ENCODE measurements at places on chromosomes 2 and 18.

- no peak for DNase-seq
These were observed 117.3 kb upstream of the ZFP36L2 start for GRCh38 chr2:43343573-43344304.

GRCh38 chr2:100820523-100821254 is 750 bp downstream of the NPAS2 start:
- DNase-seq = no peak

DNA sequence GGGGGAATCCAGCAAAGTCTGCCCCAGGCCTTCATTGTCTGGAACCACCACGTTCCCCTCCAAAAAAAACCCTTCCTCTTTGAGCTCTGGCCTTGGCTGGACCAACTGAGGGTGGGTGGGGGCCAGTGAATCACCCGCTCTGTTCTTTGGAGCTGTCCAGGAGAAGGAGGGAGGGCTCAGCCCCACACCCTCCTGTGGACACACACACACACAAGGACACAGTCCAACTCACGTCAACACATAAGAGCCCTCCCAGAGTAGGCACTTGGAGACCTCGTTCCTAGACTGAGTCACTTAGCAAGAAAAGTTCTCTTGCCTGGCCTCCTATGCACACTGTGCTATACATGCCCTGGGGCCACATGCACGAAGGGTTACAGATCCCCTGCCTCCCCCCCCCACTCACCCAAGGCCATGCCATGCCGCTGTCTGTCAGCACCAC is 1.2 kb upstream of the TNS1 start:
- no peak for DNase-seq

DNA sequence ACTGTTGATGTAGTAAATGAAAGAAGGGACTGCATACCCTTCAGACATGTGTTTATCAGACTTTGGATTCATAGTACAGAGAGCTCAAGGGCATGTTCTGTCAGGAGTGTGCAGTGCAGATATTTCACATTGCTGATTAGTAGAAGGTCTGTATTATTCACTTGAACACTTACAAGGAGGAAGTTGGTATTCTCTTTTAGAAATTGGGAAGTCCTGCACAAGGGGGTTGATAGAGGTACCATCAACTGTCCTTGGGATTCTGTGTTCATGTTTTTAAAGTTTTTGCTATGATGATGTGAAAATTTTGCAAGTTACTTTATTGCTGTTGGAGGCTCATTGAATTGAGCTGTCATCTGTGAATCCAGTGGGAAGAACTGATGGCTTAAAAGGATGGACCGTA is 6.7 kb downstream of the PSMD1 start:
- no peak for DNase-seq

- no peak for DNase-seq
These were observed 3.5 kb downstream of the CAPN14 start for GRCh38 chr2:31213601-31214443.

DNA sequence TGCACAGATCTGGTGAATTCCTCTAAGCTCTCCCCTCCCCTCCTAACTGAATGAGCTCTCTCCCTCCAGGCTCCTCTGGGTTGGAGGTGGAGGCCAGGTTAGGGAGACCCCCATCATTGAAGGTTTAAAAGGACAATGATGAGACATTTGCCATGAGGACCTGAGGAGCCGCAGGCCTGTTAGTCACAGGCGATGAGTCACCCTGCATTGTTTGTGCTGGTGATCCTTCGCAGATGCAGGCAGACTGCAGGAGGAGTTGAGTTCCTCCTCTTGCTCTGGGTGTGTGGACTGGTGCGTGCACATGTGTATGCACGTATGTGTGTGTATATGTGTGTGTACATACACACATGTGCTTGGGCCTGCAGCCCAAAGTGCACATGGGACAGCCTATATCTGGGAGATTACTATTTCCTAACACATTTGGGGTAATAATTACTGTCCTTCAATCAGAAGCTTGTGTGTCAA is 42.0 kb downstream of the MCFD2 start:
- peak; percentile 11 for DNase-seq

- DNase-seq = no peak
These were observed 88.2 kb downstream of the NCOA1 start for GRCh38 chr2:24579053-24579803.

- no peak for DNase-seq
These were observed 2.4 kb downstream of the GAREM1 start for GRCh38 chr18:32468147-32468845.

DNA sequence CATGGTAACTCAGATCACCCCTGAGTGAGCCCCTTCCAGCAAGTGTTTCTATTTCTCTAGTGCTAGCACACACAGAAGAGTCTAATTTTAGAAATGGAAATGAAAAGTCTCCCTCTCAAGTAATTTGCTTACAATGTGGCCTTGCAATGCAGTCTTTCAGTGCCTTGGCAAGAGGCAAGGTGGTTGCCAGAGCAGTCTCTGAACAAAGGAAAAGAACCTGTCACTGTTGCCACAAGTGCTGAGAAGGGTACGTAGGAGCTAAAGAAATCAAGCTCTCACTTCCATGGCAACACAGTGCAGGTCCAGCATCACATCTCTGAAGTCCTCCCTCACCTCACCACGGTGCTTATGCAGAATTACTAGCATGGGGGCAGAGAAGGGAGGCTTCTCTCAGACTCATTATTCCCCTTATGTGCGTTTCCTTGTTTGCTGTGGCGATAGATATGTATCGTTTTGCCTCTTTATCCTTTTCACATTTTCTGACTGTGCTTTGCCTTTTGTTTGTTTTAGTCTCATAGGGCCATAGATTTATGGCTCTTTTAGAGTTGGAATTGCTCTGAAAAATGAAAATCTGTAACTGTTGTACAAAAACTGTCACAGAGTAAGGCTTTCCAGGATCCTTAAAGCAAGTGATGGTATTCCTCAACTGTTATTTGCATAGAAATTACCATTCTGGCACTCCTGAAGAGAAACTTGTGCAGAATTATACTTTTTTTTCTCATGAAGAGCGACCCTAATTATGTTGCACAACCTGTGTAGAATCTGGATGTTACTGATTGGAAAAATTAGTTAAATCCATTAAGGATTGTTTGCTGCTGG is 164.8 kb downstream of the CCDC85A start:
- DNase-seq = no peak

- peak; percentile 56 for DNase-seq
These were observed 583 bp downstream of the NEMP2 start for GRCh38 chr2:190533968-190534309.

- DNase-seq = no peak
These were observed 155.1 kb upstream of the LMAN1 start for GRCh38 chr18:59514203-59514602.

- no peak for DNase-seq
These were observed 112.0 kb downstream of the GULP1 start for GRCh38 chr2:188403676-188404075.
